ENCODE measurements at places on chromosomes 4 and X.

DNA sequence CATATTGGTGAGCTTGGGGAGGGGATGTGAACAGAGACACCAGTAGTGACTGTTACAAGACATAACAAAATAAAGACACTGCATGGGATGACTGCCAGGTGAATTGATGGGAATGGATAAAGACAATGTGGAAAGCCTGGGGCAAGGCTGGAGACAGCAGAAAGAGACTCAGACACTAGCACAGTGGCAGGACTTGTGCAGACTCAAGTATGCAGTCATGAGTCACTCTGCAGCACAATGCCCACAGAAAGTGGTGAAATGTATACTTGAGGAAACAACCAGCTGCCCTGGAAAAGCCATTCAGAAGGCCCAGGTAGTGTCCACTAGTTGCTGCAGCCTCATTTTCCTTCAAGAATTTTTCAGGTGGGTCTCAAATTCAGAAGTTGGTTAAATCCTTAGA is 452.3 kb downstream of the MID1IP1 start:
- DNase-seq: no peak

DNA sequence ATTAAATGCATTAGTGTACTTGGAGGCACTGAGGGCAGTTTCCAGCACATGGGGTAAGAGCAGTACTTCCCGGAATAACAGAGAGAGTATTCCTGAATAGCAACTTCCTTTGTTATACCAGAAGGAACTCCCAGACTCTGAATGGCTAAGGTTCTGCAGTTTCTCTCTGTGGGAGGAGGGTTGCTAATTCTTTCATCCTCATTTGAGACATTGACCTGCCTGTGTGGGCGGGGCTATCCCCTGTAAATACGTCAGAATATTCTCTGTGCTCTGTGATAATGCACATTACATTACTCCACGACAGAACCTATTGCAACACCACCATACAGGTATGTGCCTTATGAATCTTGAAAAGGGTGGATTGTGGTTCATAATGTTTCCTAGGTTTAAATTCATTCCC is 52.7 kb downstream of the SPINK2 start:
- DNase-seq: no peak

DNA sequence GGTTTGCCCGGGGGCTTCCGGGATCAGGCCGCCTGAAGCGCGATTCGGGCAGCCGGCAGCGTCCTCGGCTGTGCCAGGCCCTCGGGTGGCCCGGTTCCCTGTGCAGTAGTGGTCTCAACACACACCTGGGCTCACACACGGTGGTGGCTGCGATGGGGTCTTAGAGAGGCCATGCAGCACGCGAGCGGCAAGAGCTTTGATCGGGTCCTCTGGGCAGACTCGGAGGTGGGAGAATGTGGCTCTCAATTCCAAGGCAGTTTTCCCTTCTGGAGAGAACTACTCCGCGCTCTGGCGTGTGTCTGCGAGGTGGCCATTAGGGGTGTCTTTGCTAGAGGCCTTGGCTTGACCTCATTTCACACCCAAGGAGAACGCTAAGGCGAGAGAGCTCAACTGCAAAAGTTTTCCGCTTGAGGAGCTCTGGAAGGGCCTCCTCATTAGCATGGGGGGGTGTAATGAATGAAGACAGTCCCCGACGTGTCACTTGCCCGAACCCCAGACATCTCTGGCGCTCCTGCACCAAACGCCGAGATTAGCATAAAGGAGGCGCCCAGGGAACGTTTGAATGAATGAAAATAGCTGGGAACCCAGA is 771 bp upstream of the RBPJ start:
- DNase-seq: peak; percentile 88

- no peak for DNase-seq
Measured at GRCh38 chr4:167020410-167020809, 213.9 kb downstream of the SPOCK3 start.

DNA sequence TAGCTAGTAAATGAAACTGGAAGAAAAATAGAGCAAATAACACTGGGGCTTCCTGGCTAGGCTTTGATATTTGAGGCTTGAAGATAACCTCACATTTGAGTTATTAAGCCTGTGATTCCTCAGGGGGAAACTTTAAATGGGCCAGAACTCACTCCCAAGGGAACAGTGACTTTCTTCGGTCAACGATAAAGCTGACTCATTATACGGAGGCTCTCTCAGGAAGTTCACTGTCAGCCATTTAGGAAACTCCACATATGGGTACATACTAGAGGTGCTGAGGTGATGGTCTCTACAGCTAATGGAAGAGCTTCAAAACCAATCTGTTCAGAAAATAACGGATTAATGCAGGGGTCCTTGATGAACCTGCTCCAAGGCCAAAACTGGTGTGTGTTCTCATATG is 120.8 kb downstream of the SH2D1A start:
- DNase-seq: no peak

- DNase-seq: no peak
Measured at GRCh38 chr4:75634281-75634680, 4.0 kb upstream of the CDKL2 start.

DNA sequence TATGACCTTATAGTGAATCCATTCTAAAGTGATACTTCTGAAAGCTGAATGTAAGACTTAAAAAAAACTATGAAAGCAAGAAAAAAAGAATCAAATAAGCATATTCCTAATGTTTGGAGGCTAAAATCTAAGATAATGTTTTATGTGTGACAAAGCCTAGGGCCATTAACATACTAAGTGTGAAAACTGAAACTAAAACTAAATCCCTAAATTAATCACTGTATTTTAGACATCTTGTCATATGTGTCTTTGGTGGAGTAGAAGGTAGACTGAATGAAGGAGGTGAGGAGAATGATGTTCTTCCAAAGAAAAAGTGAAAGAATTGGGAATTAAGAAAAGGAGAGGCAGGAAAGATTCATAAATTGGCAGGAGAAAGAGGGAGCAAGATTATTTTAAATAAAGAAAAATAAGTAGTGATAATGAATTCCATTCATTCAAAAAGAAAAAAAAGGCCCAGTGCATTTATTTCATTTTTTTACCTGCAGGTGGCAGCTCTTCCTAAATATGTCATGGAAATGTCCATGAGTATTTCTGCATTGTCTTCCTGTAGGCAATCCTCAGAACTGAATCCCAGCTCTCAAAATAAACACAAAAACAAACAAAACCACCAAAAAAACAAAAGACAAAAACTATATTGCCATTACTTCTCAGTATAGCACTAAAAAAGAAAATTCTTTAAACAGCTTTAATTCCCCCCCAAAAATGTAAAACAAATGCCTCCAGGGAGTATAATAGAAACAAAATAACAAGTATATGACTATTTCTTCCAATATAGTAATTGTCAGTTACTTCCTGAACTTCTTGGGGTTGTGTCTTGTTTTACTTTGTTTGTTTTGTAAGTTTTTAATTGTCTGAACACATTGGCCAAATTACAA is 17.0 kb upstream of the AP1AR start:
- no peak for DNase-seq

GRCh38 chr4:89800527-89801103 is 36.3 kb downstream of the SNCA start:
- DNase-seq: no peak

- no peak for DNase-seq
Measured at GRCh38 chr4:7428261-7429068, 6.3 kb downstream of the PSAPL1 start.

DNA sequence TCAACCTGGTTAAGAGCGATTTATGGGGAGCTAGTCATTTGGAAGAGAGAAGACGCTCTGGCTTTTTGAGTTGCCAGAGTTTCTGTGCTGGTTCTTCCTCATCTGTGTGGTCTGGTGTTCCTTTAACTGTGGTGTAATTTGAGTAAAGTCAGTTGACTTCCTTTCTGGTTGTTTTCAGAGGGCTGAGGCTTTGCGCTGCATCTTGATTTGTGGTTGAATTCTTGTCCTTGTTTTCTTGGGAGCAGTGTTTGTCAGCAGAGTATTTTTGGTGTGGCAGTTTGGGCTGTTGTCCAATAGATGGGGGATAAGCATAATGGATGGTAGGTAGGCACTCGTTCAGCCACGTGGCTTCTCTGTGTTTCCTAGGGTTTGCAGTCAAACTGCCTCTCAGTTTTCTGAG is 2143.2 kb upstream of the TENM3 start:
- no peak for DNase-seq

DNA sequence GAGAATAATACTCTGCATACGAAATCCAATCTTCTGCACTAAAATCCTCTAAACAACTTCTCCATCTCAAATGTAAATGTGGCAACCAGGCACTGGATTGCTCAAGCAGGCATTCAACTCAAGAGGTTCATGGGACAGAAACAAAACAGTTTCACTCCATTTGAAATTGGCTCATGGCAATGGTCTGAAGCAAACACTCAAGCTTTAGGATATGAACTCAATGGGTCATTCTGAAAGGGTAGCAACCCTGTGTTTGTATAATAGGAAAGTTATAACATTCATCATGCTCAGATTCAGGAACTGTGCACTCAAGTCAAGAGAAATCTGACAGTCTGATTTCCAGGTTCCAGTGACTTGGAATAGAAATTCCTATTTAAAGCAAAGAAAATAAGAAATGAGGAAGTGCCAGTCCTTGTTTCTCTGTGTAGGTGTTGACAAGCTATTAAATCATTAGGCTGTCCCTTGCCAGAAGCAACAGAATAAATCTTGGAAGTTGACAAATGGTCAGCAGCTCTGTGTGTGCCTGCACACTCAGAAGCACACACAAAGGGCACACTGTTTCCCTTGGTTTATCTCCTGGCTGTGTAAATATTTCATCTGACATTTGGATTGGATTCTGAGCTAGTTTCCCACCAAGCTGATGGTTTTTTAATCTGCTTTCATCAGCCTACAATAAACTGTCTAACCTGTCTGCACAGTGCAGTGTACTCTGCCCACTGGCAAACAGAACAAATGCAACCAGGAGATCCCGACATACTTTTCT is 75.9 kb upstream of the CITED1 start:
- no peak for DNase-seq

DNA sequence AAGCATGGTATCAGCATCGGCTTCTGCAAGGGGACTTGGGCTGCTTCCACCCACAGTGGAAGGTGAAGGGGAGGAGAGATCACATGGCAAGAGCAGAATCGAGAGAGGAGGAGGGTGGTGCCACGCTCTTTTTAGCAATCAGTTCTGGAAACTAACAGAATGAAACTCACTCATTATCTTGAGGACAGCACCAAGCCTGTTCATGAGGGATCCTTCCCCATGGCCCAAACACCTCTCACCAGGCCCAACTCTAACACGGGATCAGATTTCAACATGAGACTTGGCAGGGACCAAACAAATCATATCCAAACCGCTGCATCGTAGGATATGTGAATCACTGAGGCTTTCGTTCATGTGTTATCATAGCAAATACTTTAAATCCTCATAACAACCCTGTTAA is 125.5 kb downstream of the GPC3 start:
- DNase-seq: no peak

- no peak for DNase-seq
Measured at GRCh38 chr4:20255823-20256222, 4.1 kb downstream of the SLIT2 start.

DNA sequence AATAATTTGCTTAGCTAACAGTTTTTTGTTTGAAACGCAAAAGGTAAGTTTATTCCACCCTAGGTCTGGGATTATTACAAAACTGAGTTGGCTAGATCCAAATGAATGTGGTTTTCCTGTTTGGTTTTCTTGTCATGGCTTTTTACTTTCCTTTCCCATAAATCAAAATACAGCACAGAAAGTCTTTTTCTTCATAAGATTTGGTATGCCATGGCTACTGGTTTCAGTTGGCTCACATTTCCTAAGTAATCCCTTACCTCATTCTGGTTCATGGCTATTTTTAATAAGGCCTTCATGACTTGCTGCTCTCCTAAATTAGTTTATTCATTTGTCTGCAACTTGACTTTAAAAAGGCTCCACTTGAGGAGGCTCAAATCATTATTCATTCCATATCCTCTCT is 12.9 kb upstream of the PAK3 start:
- no peak for DNase-seq

GRCh38 chrX:31658360-31658759 is 586.5 kb upstream of the FTHL17 start:
- no peak for DNase-seq

DNA sequence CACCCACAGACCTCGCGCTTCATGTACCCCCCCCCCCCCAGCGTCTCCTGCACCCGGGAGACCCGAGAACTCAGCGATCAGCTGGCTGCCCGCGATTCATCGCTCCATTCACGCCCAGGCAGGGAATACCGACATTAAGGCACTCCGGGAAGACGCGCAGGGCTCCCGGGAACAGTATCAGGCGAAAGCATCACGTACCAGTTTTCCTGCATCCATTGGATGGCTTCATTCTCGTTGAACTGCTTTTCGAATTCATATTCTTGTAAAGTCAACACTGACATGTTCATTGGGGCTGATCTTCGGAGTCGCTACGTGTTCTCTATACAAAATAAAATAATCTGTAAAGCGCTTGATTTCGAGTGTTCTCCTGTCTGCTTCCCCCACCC is 373 bp downstream of the ELOVL6 start:
- no peak for DNase-seq

DNA sequence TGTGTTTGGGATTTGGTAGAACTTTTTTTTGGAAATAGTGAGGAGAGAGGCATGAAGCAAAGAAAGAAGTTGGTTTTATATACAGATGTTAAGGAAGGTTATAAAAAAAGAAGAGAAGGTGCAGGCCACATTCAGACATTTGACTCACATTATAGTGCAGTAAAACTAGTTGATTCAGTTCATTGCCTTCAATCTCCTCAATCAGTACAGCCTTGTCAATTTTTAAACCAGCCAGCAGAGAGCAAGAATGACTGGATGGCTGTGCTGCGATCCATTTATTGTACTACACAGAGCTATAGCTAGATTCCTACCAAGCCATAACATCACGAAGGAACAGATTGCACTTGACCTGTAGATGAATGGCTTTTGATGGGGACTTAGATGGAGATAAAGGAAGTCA is 79.7 kb upstream of the LSM6 start:
- no peak for DNase-seq

DNA sequence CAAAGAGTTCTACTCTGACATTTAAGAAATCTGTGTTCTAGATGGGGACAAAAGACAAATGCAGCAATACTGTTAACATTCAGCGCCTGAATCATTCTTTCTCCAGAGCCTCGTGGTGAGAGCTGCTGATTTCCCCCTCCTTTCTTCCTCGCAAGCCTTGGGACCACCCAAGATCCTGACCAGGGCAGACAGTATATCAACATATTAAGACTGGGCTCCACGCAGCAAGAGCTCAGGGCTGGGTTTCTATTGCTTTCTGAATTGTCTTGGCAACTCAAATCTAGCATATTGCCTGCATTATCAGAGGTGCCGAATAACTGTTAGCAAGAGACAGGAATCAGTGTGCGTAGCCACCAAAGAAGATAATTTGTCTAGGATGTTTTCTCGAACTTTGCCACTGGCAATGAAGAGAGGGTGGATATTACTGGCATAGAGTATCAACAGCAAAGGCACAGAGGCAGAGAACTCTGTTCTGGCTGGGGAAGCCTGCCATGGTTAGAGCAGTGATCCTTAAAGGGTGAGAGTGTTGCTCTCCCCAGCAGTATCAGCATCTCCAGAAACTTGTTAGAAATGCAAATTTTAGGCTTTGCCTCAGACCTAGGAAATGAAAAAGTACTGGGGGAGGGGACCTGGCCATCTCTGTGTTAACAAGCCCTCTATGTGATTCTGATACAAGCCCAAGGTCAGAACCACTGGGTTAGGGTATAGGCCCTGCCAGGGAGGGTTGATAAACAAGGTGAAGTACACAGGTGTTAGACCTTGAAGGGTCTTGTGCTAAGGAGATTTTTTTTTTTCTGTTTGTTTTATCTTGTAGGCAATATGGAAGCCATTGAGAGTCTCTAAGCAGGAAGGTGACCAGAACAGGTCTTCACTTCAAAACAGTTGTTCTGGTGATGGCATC is 46.2 kb upstream of the MID1IP1 start:
- no peak for DNase-seq
